ENCODE measurements at places on chromosomes 5 and 9. TPM values are rescaled to one million over a fixed set of nuclear protein-coding genes. Genes with fewer than 3 reads are reported as not detected.

Gene OSMR
- total RNA-seq: 70.8 TPM

GRCh38 chr5:141483902-141484301 lies 928 bp upstream of the PCDHGC4 start:
- DNase-seq: no peak

Gene ARL14EPL
- not detected for total RNA-seq

GRCh38 chr5:135632798-135633197 lies 54.0 kb upstream of the CXCL14 start:
- DNase-seq: no peak

GRCh38 chr9:20941174-20941690 lies 90.2 kb downstream of the HACD4 start:
- peak; percentile 84 for DNase-seq

DNA sequence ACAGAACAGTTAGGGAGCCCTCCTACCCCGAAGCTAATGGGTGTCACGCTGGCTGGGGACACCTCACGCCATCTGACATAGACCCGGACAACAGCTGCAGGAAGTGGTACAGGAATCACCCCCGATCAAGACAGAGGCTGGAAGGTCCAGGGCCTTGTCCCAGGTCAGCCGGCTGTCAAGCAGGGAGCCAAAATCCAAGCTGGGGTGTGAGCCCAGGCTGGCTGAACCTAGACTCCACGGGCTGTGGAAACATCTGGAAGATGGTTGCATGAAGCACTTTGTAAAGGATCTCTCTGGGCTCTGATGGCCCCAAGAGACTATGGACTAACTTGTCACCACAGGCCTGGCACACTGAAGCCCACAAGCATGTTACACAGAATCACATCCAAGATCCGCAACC lies 68.9 kb upstream of the STXBP1 start:
- DNase-seq: no peak
